Lung (tissue), 17 donors: ENCODE measurements at places on chromosomes 2 and 18. TPM values are rescaled to one million over a fixed set of nuclear protein-coding genes. Genes with fewer than 3 reads are reported as not detected.

Gene C1D
- 35.7 TPM for total RNA-seq

Gene KHK
- total RNA-seq, result 7.6 TPM

GRCh38 chr2:155381436-155381835 is 682.9 kb downstream of the KCNJ3 start:
- H3K27ac ChIP-seq, result no peak overlapping the region
- DNase-seq, result no peak
- no peaks in the 10 kb centered on the region for H3K4me1 ChIP-seq
- no peaks in the 10 kb centered on the region for H3K27me3 ChIP-seq
- H3K4me3 ChIP-seq, result no peak overlapping the region

DNA sequence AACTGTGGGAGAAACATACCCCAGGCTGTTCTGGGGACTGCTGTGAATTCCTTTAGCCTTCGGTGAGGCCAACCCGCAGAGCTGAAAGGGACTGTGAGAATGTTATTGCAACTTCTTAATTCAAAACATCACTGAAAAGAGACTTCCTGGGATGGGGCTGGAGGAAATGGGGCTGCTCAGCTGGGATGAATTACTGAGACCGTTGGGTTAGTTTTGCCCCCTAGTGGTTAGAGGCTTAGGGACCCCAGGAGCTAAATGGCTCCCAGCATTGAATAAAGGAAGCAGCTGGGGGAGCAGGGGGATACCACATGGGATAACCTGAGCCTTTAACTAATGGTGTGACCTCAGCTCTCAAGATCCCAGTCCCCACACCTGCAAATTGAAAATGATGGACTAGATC is 941.1 kb upstream of the FANCL start:
- DNase-seq, result peak; percentile 21
- H3K27me3 ChIP-seq, result no peaks in the 10 kb centered on the region
- no peak overlapping the region for H3K27ac ChIP-seq

Gene MAP3K19
- 11.0 TPM for total RNA-seq

Gene ZNF407
- total RNA-seq, result 14.1 TPM

GRCh38 chr2:227780981-227781615 is 32.5 kb upstream of the CCL20 start:
- no peaks in the 10 kb centered on the region for H3K36me3 ChIP-seq
- H3K27ac ChIP-seq, result peak overlapping the region; percentile 14
- no peak overlapping the region for H3K4me3 ChIP-seq
- no peaks in the 10 kb centered on the region for H3K27me3 ChIP-seq

- peaks cover 7% of the 10 kb centered on the region for H3K4me1 ChIP-seq
- DNase-seq, result peak; percentile 49
- no peak overlapping the region for H3K4me3 ChIP-seq
- no peaks in the 10 kb centered on the region for H3K36me3 ChIP-seq
These were observed 17.8 kb downstream of the MAPRE3 start for GRCh38 chr2:26988058-26988860.

DNA sequence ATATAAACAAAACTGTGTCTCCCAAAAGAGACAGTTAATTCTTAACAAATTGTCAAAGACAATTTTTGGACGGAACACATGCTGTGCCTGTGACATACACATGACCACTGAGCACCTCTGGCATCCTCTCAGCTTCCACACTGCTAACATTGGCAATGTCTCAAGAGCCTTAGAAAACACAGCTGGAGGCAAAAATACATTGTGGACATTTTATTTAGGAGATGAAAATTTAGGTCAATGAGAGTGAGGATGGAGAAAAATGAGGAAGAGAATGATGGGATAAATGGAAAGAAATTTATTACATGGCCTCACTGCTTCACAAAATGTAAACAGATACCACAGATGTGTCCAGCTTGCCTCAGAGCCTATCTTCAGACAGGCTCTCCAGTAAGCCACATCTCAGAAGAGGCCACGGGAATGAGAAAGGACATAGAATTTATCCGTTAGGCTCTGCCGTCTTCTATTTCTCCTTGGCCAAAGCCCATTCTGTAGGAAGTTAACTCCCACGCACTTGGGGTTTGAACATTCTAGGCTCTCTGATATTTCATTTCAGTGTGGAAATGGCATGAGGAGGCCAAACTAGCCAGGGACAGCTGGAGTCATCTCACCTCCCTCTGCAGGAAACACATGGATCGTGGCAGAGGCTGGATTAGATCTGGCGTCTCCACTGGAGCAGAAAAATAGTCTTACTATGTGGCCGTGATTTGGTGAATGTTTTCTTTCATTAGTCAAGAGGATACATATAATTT is 519.4 kb upstream of the DSEL start:
- no peaks in the 10 kb centered on the region for H3K27me3 ChIP-seq
- peaks cover 8% of the 10 kb centered on the region for H3K4me1 ChIP-seq
- peak; percentile 93 for DNase-seq
- no peak overlapping the region for H3K4me3 ChIP-seq
- no peak overlapping the region for H3K27ac ChIP-seq
- no peaks in the 10 kb centered on the region for H3K36me3 ChIP-seq

DNA sequence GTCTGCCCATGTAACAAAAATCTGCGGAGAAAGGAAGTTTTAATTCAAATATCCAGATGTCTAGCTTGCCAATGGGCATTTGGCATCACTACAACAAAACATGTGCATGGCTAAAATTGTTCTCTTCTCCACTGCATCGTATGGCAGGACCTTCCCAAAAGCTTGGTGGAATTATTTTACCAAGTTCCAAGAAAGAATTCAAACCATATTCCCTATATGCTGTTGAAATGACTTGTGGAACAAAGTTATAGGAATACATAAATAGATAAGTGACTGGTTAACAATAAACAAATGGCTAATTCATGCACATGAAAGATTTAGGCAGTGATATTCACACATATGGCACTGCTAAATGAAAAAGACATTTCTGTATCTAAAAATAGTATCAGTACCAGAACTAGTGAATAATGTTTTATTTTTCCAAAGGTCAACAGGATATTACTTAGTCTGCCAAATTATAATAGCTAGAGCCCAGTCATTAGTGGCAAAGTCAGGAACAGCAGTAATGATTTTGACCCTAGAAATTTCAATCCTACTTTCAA is 425.4 kb upstream of the VRK2 start:
- no peaks in the 10 kb centered on the region for H3K27me3 ChIP-seq
- H3K4me1 ChIP-seq, result no peaks in the 10 kb centered on the region
- no peaks in the 10 kb centered on the region for H3K36me3 ChIP-seq
- no peak overlapping the region for H3K4me3 ChIP-seq
- DNase-seq, result no peak

- H3K36me3 ChIP-seq, result peaks cover 6% of the 10 kb centered on the region
- no peaks in the 10 kb centered on the region for H3K27me3 ChIP-seq
- peaks cover 8% of the 10 kb centered on the region for H3K4me1 ChIP-seq
- no peak overlapping the region for H3K27ac ChIP-seq
These were observed 456.9 kb upstream of the TNP1 start for GRCh38 chr2:217316743-217317142.

Gene RAB6D
- total RNA-seq, result not detected

GRCh38 chr2:171271971-171272436 is 111.3 kb upstream of the TLK1 start:
- no peaks in the 10 kb centered on the region for H3K27me3 ChIP-seq
- H3K27ac ChIP-seq, result no peak overlapping the region
- H3K36me3 ChIP-seq, result no peaks in the 10 kb centered on the region

GRCh38 chr2:55111230-55111569 is 60.9 kb upstream of the RTN4 start:
- H3K36me3 ChIP-seq, result no peaks in the 10 kb centered on the region
- no peak for DNase-seq
- no peak overlapping the region for H3K4me3 ChIP-seq
- no peaks in the 10 kb centered on the region for H3K27me3 ChIP-seq
- H3K4me1 ChIP-seq, result peaks cover 15% of the 10 kb centered on the region

Gene KYNU
- total RNA-seq, result 15.5 TPM

Gene PROKR1
- not detected for total RNA-seq

DNA sequence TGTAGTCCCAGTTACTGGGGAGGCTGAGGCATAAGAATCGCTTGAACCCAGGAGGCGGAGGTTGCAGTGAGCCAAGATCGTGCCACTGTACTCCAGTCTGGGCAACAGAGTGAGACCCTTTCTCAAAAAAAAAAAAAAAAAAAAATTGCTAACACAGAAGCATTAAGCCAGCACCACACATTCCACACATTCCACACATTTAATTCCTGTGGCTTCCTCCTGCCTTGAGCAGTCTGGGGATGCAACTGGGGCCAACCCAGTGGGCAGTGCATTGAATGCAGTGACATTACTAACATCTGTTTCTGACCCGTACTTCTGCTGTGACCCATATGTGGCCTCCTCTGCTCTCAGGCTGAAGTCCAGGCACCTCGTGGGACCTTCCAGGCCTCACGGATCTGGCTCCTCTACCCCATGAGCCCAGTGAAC is 107.0 kb downstream of the BCL2L11 start:
- no peak overlapping the region for H3K27ac ChIP-seq
- no peaks in the 10 kb centered on the region for H3K27me3 ChIP-seq
- no peaks in the 10 kb centered on the region for H3K4me1 ChIP-seq
- DNase-seq, result no peak
- H3K4me3 ChIP-seq, result no peak overlapping the region
- H3K36me3 ChIP-seq, result no peaks in the 10 kb centered on the region

DNA sequence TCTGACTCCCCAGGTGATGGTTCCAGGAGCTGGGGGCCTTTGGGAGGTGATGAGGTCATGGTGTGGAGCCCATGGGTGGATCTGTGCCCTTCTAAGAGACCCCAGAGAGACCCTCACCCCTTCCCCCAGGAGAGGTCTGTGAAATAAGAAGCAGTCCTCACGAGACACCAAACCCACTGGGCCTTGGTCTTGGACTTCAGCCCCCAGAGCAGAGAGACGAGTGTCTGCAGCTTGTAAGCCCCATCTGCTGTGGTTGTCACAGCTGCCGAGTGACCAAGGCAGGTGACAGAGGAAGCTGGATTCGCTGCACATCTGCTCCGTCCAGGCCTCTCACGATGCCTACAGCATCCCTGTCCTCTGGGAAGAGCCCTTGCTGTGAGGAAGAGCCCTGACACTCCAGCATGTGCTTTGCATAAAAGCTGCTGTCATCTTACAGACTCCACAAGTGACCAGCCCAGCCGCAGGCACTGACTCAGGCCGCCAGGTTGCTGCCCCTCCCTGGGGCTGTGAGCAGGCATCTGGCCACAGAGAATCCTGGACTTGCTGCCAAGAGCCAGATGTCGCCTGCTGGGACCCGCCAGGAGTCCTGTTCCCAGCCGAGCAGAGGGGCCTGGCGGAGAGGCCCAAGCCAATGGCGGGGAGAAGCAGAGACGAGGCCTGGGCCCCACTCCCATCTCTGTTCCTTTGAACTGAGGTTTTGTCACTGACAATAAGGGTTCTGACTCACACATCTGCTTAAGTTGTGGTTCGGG is 150.8 kb downstream of the PXDN start:
- H3K27ac ChIP-seq, result peak overlapping the region; percentile 3
- H3K36me3 ChIP-seq, result no peaks in the 10 kb centered on the region
- no peaks in the 10 kb centered on the region for H3K27me3 ChIP-seq
- H3K4me1 ChIP-seq, result no peaks in the 10 kb centered on the region
- no peak overlapping the region for H3K4me3 ChIP-seq
- peak; percentile 70 for DNase-seq

Gene RAPH1
- total RNA-seq, result 60.5 TPM

DNA sequence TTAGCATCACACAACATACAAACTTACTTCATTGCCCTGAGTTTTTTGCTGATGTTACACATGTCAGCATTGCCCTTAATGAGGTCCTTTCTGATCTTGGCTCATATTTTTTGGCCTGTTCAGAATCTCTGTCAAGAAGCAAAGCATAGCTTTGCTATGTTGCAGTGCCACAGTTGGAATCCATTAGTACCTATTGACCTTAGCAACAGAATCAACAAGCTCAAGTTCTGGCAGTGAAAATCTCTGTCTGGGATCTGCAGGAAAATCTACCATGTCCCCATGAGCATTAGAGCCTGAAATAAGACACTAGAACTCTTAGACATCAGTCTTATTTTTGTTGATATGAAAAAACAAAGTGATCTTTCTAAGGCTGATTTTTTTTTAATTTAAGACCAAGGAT is 105.6 kb upstream of the FHL2 start:
- no peaks in the 10 kb centered on the region for H3K36me3 ChIP-seq
- no peaks in the 10 kb centered on the region for H3K27me3 ChIP-seq
- H3K4me1 ChIP-seq, result no peaks in the 10 kb centered on the region
- H3K27ac ChIP-seq, result no peak overlapping the region

Gene AGPS
- 35.9 TPM for total RNA-seq

DNA sequence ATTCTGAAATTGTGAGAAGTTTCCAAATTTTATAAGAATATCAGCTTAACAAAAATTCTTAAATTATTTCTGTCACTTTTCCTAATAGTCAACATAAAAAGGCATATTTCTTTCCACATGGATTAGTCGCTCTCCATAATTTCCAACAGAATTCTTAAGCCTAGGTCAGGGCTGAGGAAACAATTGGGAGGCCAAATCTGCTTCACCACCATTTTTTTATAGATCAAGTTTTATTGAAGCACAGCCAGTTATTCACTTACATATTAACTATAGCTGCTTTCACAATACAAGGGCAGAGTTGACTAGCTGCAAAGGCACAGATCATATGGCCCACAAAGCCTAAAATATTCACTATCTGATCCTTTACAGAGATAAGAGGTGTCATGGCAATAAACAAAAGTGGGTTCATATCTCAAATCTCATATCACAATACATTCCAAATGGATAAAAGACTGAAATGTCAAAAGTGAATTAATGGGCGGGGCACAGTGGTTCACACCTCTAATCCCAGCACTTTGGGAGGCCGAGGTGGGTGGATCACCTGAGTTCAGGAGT is 18.7 kb downstream of the MEMO1 start:
- no peak for DNase-seq
- H3K4me3 ChIP-seq, result no peak overlapping the region
- H3K36me3 ChIP-seq, result no peaks in the 10 kb centered on the region
- H3K27ac ChIP-seq, result no peak overlapping the region
- H3K4me1 ChIP-seq, result peaks cover 10% of the 10 kb centered on the region

DNA sequence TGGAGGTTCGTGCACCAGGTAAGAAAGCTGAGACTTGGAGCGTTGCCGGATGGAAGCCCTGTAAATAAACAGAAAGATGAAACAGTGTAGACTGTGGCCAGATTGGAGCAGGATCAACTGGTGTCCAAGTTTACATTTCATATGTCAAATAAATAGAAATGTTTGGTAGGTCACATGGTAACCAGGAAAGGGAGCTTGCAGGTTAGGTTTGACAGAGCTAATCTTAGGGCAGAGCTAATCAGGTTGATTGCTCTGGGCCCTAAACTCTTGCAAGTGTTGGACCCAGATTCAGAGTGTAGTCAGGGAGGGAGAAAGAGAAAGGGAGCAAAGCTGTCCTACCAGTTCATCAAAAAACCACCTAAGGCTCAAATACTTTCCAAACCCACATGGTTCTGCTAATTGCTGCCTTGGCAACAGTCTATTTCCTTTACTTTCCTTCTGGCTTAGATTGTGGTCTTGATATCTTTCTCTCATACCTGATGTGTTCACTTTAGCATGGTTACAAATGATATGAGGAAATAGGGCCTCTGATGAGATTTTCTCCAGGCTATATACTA is 63.2 kb downstream of the G6PC2 start:
- H3K27ac ChIP-seq, result no peak overlapping the region
- H3K4me1 ChIP-seq, result no peaks in the 10 kb centered on the region
- H3K36me3 ChIP-seq, result no peaks in the 10 kb centered on the region
- H3K27me3 ChIP-seq, result no peaks in the 10 kb centered on the region
- H3K4me3 ChIP-seq, result no peak overlapping the region

Gene NYAP2
- total RNA-seq, result 1.6 TPM

Gene OR6B2
- not detected for total RNA-seq

Gene MDH1B
- total RNA-seq, result 15.0 TPM

- no peaks in the 10 kb centered on the region for H3K27me3 ChIP-seq
- no peak for DNase-seq
- no peaks in the 10 kb centered on the region for H3K36me3 ChIP-seq
These were observed 191.7 kb downstream of the CAMKMT start for GRCh38 chr2:44553456-44553855.
